ENCODE measurements at places on chromosomes 4 and X. TPM values are rescaled to one million over a fixed set of nuclear protein-coding genes. Genes with fewer than 3 reads are reported as not detected.

F8A2 gene
- total RNA-seq, result not detected

FAAH2 gene
- 11.2 TPM for total RNA-seq

DNA sequence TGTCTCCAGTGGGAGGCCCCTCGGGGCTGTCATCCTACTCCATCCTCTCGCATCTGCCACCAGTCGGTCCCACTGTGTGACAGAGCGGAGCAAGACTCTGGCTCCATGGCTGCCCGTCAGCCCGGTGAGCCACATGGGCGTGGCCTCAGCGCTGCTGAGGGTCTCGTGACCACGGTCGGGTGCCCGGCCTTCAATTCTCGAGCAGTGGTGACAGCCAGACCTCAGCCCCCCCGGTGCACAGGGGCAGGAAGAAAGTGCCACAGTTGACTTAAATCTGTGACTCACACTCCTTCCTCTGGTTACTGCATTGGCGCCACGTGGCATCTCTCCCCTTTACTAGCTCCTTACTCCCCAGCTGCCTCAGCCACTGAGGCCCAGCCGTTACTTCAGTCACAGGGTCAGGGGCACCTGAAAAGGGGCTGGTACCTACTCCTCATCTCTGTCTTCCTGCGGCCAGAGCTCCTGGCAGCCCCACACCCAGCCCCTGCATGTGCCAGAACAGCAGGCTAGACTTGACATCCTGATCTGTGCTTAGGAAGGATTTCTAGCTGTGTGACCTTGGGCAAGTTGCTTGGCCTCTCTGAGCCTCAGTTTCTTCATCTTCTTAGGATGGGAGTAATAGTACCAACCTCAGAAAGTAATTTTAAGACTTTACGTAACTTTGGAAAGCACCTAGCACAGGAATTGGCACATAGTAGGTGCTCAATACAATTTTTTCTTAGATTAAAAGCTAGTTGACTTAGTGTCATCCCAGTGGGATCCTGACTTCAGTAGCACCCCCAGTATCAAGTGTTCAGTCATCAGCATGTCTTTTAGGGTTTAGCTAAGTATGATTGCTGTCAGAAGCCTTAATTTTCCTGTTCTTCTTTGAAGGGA is 66.1 kb downstream of the TNIP2 start:
- DNase-seq, result no peak

DNA sequence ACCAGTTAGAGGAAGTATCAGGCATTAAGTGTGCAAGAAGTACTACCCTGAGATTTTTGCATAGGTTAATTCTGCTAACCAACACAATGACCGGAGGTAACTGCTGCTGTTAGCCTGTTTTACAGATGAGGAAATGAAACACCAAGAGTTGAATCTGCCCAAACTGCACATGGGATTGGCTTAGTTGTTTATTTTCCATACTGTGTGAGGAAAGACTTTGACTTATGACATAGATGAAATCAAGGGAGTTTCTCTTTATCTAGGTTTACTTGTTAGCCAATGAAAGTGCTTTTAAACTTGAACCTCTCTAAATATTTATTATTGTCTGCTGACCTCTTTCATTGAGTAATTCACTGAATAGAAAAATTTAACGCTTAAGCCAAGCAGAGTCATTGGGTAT is 10.3 kb downstream of the GUCY1B1 start:
- no peak for DNase-seq

DNA sequence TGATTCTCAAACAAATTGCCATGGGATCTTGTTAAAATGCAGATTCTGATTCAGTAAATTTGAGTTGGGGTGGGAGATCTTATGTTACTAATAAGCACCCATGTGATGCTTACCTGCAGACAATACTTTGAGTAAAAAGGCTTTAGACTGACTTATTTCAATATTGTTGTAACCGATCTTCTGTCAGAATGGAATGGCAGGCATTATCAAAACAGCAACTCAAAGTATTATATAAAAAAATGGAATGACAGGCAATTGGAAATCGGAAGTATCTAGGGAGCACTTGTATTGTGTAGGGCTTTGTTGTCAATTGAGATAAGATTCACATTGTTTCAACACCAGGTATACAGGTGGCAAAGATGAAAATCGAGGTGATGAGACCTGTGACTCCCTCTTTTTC is 67.5 kb downstream of the C4orf33 start:
- DNase-seq, result no peak

DNA sequence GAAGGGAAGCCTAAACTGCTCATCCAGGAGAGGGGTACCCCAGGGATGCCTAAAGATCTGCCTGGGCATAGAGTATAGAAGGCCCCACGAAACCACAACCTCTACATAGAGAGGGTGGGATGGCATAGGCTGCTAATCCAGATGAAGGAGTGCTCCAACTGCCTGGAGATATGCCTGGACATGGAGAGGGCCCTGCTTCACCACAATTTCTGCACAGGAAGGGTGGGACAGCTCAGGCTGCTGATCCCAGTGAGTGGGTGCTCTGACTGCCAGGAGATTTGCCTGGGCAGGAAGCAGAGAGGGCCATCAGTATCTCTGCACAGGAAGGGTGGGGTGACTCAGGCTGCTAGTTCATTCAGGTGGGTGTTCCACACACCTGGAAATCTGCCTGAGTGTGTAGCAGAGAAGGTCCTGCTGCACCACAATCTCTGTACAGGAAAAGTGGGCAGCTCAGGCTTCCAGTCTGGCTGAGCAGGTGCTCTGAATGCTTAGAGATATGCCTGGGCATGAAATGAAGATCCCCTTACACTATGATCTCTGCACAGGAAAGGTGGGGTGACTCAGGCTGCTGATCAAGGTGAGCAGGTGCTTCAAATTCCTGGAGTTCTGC is 61.1 kb downstream of the ZNF518B start:
- DNase-seq, result no peak

- no peak for DNase-seq
Measured at GRCh38 chr4:85939595-85939994, 420.3 kb downstream of the MAPK10 start.

DNA sequence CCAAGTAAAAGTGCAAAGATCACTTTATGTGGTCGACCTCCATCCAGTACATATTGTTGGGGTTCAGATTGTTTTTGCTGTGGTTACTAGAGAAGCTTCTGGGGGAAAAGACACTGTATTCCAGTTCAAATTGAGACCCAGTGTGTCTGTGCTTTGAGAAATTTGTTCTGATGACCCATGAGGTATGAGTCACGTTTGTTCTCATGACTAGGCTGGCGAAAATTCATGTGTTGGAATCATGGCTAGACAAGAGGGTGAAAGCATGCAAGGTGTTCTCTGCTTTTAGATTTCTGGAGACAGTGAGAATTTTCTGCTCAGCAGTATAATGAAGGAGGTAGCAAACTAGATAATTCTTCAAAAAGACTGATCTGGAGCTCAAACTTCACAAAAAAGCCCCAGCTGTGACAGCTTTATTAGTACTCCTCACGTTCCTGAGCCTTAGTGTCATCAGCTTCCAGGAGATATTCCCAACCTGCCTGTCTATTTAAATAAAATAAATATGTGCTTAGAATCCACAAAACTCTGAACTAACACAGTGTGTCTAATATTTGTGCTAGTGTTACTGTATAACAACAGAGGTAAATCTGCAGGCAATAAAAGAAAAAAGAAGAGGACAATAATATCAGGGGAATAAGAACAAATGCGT is 24.4 kb upstream of the FAM47B start:
- no peak for DNase-seq

DNA sequence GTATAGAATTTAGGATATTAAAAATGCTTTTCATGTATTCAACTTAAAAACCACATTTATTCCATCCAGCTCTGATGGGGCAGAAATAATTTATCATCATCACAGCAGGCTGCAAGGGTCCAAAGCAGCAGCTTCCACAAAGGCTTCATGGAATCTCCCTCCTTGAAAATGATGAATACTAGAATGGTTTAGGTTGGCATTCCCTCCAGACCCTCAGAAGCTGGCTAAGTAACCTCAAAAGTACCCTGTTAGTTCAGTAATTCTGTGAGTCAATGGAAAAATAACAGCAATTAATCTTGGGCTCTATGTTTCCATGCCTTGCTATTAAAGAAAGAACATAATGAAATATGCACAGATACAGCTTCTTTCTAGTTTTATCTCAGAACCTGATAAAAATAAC is 594.9 kb upstream of the DIPK2B start:
- DNase-seq, result no peak

GRCh38 chr4:602559-602942 is 22.8 kb upstream of the PDE6B start:
- no peak for DNase-seq

GRCh38 chr4:110550260-110550659 is 72.6 kb downstream of the PITX2 start:
- DNase-seq, result no peak
